ENCODE measurements at places on chromosomes 7 and 10. TPM values are rescaled to one million over a fixed set of nuclear protein-coding genes. Genes with fewer than 3 reads are reported as not detected.

GRCh38 chr10:93894516-93895378 lies 969 bp downstream of the SLC35G1 start:
- no peak for DNase-seq

GRCh38 chr7:145978769-145979168 lies 137.8 kb upstream of the CNTNAP2 start:
- no peak for DNase-seq

- DNase-seq = no peak
Observed at GRCh38 chr10:88106366-88106765, 242.9 kb downstream of the PTEN start.

DNA sequence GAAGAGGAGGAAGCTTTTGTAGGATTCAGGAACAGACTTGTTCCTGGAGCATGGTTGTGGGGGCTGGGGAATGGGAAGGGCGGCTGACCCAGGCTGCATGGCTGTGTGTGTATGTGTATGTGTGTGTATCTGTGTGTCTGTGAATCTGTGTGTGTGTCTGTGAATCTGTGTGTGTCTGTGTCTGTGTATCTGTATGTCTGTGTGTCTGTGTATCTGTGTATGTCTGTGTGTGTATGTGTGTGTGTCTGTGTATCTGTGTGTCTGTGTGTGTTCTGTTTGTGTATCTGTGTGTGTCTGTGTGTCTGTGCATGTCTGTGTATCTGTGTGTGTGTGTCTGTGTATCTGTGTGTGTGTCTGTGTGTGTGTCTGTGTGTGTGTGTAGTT lies 6.6 kb upstream of the STX1A start:
- no peak for DNase-seq

GRCh38 chr7:133748443-133749407 lies 378.4 kb upstream of the LRGUK start:
- DNase-seq = no peak

- no peak for DNase-seq
Observed at GRCh38 chr7:127905021-127905420, 126.2 kb downstream of the LRRC4 start.

GRCh38 chr7:137611606-137612005 lies 235.2 kb downstream of the DGKI start:
- no peak for DNase-seq

GRCh38 chr10:77578583-77579227 lies 58.9 kb downstream of the KCNMA1 start:
- no peak for DNase-seq

GRCh38 chr7:133117452-133117851 lies 35.6 kb upstream of the CHCHD3 start:
- no peak for DNase-seq

- DNase-seq = no peak
Observed at GRCh38 chr7:74242122-74242443, 12.1 kb downstream of the RFC2 start.

DNA sequence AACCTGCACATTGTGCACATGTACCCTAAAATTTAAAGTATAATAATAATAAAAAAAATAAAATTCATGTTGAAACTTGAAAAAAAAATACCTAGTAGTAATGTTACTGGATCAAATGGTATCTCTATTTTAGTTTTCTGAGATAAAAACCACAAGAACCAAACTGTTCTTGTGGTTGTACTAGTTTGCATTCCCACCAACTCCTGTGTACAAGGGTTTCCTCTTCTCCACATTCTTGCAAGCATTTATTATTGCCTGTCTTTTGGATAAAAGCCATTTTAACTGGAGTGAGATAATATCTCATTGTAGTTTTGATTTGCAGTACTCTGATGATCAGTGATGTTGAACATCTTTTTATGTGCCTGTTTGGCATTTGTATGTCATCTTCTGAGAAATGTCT lies 177.7 kb downstream of the KIF20B start:
- no peak for DNase-seq

DNA sequence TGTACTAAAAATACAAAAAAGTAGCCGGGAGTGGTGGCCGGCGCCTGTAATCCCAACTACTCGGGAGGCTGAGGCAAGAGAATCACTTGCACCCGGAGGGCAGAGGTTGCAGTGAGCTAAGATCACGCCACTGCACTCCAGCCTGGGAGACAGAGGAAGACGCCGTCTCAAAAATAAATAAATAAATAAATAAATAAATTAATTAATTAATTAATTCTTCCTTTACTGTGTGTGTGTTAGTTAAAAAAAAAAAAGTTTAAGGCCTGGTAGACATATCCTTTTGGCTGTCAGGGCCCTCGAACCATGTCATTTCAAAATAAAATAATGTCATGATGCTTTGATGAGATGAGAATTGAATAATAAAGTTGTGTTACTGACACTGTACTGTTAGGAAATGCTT lies 81.3 kb downstream of the ZNF467 start:
- DNase-seq = no peak

DNA sequence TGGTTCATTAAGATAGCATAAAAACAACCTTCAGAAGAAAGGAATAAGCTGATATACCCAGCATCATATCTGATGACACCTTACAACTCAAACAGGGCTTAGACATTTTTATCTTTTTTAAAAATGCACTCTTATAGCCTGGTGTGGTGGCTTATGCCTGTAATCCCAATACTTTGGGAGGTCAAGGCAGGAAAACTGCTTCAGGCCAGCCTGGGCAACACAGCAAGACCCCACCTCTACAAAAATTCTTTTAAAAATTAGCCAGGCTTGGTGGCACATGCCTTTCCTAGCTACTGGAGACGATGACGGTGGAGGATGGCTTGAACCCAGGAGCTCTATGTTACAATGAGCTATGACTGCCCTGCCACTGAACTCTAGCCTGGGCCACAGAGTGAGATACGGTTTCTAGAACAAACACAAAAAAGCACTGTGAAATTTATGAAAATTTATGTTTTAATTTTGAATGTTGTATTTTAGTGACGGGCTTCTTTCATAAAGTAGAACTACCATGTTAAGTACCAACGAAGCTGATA lies 12.3 kb upstream of the KMT2E start:
- DNase-seq = no peak

DNA sequence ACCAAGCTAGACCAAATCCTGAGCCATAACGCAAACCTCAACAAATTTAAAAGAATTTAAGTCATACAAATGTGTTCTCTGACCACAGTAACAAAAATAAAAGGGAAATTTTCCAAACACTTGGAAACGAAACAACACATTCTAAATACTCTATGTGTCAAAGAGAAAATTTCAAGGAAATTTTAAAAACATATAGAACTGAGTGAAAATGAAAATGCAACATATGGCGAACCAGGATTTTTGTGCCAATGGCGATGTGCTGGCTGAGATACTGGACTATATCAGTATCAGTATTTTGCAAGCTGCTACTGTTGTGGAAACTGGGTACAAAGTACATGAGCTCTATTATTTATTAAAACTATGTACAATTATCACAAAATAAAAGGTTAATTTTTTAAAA lies 34.1 kb downstream of the KNDC1 start:
- DNase-seq = no peak

DNA sequence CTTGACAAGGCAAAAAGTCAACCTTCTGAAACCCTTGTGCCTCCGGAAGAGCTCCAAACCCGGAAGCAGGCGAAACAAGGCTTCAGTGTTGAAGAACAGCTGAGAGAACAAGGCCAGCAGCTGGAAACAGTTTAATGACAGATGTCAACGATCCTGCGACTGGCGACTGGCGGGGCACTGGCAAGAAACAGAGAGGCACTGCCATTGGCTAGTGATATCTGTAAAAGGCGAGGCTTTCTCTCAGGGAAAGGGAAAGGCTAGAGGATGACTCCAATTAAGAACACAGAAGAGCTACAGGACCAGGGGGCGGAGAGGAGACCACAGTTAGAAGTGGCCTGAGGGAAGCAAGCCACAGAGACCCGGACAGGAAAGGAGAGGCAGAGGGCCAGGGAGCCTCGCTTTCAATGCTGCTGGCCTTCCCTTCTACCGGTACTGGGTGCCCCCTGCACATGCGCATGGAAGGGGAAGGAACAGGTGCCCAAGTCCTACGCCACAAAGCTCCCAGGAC lies 19.4 kb downstream of the ITGB1 start:
- DNase-seq = no peak

GRCh38 chr7:106966121-106966520 lies 78.4 kb upstream of the PRKAR2B start:
- no peak for DNase-seq

- DNase-seq = no peak
Observed at GRCh38 chr7:11533229-11533820, 298.7 kb downstream of the THSD7A start.

DNA sequence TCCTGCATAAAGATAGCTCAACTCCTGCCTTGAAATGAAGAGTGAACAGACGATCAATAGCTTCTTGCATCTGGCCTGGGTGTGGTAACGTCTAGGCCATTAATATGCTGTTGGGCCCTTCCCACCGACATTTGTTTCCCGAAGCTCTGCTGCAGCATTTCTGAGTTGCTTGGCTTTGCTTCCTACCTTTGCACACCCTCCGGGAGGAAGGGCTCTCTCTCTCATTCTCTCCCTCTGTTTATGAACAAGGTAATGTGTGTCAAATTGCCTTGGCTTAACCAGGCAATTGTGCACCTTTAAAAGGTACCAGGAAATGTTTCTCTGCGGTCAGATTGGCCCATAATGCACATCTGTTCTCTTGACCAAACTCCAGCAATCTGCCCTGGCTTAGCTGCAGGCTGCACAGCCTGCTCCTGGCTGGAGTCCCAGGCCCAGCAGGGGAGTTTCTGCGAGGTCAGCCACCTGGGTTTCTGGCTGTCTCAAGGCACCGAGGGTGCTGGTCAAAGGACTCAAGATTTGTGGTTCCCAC lies 223.7 kb downstream of the SNX10 start:
- DNase-seq = no peak

Gene CAMK1D
- total RNA-seq = 16.5 TPM

Gene CLDN3
- total RNA-seq = not detected

Gene UCMA
- total RNA-seq = not detected

All from mesenteric fat pad (tissue), 1 donor.